ENCODE measurements at places on chromosomes 1 and 21.

DNA sequence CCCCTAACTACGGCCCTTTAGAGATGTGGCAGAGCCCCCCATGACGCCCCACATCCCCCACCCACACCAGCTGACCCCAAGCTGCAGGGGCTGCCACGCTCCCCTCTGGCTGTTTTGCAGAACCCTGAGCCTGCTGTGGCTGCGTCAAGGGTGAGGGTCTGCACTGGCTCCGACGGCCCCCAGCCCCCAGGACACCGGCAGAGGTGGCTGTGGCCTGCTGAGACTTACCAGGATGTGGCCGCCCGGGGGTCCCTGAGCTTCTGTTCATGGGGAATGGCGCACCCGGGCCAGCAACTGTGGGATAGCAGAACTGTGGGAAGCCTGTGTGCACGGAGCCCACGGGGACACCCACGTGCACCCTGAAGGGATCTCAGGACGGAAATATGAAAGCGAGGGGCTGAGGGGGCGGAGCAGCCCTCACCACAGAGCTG lies 12.8 kb upstream of the RNF223 start:
- no peak for DNase-seq

DNA sequence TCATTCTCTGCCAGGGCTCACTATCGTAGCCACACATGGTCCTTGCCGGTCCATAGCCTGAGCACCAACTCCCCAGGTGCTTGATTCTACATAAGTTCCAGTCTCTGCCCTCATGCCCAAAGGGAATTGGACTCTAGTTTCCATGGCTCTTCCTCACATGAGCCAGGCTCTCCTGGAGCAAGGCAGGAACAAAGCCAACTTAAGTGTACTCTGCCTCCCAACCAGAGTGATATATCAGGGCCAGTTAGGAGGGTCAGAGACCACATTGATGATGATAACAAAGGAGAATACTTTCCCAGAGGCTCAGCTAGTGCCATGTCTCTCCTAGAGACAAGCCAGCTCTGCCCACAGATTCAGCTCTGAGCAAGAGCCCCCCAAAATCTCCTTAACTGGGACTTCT lies 70.9 kb downstream of the ERI3 start:
- DNase-seq, result no peak

GRCh38 chr1:39328095-39328494 lies 123.6 kb downstream of the MACF1 start:
- no peak for DNase-seq

GRCh38 chr1:11893907-11894251 lies 32.3 kb downstream of the KIAA2013 start:
- DNase-seq, result no peak

- no peak for DNase-seq
Measured at GRCh38 chr1:94240822-94241221, 3.4 kb upstream of the ARHGAP29 start.

DNA sequence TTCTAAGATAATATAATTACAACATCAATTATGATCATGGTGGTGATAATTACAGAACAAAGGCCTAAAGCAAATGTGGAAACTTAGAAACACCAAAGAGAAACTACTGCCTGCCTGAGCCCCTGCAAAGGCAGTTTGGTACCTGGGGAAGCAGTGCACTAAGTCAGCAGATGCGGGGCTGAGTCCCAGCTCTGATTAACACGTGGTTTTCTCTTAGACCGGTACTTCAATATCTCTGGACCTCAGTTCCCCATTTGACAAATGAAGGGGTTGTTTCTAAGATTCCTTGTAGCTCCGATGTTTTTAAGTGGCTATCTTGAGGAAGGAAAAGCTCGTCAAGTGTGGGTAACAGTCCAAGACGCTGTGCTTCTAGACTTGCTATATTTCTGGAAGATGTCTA lies 16.7 kb upstream of the PLEKHA6 start:
- no peak for DNase-seq

GRCh38 chr1:201217851-201218250 lies 27.2 kb downstream of the IGFN1 start:
- no peak for DNase-seq

- no peak for DNase-seq
Measured at GRCh38 chr1:55250399-55251075, 35.4 kb upstream of the USP24 start.

DNA sequence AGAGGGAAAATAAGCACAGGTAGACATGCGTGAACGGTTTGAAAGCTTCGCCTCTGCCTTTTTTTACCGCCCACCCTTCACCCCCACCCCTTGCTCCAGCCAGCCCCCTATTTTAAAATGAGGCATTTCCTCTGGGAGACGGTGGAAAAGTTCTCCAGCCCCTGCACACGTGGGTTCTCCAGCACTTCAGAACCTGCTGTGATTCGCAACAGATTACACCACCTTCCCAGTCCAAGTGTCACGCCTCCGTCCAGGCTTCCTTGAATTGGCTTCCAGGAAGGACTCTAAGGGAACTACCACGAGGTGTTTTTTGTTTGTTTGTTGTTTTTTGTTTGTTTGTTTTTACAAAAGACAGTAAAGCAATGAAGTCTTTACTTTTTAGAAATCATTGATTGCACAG lies 2.6 kb downstream of the LRRC7 start:
- no peak for DNase-seq

DNA sequence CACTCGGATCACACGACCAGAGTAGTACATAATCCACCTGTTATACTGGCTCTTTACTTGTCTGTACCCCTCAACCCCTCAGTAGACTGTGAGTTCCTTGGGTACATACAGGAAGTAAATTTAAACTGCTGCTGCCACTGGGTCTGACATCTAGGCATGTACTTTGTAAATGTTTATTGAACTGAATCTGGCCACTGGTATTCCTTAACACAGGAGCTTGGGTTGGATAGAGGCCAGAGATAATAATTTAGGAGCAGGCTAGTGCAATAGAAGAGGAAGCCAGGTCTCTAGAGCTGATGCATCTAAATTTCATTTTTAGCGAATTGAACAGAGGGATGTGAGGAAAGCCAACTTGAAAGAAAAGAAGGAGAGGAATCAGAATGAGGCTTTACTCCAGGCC lies 12.4 kb downstream of the TTC4 start:
- DNase-seq, result no peak

- DNase-seq, result no peak
Measured at GRCh38 chr1:6295910-6296309, 35.0 kb upstream of the GPR153 start.

DNA sequence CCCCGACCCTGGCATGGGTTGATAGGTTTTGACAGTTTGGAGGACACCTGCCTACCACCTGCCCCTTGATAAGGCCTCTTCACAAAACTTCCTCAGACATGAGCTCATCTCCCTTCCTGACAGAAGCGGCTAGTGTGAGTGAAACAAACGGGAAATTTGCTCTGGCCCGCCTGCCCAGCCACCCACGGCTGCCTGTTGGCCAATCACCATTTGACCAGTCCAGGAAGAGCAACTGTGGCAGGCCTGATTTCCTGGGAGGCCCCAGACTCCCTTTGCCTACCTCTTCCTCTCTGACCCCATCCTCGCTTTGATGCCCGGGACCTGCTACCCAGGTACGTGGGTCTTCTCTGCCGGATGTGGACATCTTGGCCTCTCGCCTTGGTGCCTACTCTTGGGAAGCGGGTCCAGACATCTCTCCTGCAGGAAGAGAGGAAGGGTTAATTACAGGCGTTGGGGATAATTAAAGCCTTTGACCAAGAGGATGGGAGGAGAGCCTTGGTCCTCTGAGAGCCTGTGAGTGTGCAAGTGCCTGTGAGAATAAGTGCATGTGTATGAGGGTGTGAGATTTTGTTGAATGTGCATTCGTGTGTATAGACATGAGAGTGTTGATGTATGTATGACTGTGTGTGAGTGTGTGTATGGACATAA lies 1.1 kb upstream of the EPHA2 start:
- DNase-seq, result no peak

DNA sequence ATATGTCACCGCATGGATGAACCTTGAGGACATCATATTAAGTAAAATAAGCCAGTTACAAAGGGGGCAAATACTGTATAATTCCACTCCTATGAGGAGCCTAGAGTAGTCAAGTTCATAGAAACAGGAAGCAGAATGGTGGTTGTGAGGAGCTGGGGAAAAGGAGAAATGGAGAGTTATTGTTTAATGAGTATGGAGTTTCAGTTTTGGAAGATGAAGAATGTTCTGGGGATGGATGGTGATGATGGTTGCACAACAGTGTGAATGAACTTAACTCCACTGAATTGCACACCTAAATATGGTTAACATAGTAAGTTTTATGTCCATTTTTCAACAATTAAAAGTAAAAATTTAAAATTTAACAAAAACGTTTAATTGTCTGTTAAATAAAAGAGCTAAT lies 220.9 kb upstream of the JUN start:
- DNase-seq, result no peak

- DNase-seq, result no peak
Measured at GRCh38 chr1:17805869-17806684, 50.9 kb downstream of the ACTL8 start.

GRCh38 chr1:22775478-22775877 lies 64.8 kb downstream of the EPHB2 start:
- DNase-seq, result no peak

DNA sequence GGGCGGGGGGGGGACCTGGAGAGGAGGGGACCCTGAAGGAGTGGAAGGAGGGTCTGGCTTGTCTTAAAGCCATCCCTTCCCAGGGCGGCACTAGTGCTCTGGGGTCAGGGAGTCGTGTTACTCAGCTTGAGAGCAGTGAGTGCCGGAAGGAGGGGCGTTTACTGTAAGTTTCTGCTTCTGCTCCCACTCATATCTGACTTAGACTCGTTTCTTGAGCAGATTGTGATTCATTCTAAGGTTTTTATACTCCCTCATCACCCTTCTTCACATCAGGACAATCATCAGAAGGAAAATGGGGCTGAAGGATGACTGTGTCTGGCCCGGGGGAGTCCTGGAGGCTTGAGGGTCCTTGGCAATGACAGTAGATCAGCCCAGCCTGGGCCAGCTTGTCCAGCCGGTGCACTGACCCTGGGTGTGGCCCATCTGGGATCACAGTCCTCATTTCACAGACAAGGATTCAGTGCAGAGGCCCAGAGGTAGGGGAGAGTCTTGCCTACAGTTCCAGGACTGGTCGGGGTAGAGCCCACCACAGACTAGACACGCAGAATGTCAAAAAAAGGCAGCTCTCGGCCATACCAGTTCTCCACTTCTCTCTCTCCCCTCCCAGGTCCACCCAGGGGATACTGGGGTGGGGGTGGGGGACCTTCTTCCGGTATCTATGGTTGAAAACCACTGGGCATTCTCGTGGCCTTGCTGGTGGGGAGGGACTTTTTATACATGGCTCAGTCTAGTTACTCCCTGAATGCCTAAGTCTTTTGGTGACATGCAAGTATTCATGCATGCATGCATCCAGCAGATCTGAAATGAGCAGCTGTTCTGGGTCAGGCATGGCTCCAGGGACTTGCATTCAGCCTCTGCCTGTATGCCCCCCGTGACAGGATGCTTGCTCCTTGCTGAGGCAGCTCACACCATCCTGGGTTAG lies 5.1 kb downstream of the TNFRSF8 start:
- no peak for DNase-seq

- DNase-seq, result no peak
Measured at GRCh38 chr1:48223366-48224240, 1.1 kb downstream of the SLC5A9 start.

- DNase-seq, result no peak
Measured at GRCh38 chr1:231284441-231284840, 43.4 kb downstream of the GNPAT start.

GRCh38 chr1:228957535-228957934 lies 222.3 kb downstream of the RHOU start:
- no peak for DNase-seq

GRCh38 chr1:234862944-234863515 lies 253.1 kb upstream of the IRF2BP2 start:
- DNase-seq, result no peak

DNA sequence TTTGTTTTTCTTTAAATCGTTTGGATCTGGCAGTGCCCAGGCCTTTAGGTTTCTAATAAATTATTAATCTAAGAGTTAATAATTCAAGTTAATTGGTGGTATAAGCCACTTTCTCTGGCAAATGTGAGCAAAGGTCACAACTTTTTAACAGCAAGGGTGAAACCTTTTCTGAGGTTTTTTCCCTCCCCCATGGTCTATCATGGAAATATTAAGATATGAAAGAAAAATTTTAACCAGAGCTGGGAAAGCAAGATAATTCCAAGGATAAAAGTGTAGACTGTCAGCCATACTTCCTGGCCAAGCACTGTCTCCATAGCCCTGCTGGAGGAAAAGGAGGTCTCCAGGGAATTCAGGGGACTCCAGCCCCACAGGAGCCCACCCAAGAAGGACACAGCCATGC lies 341.2 kb downstream of the SETD4 start:
- DNase-seq, result no peak

- no peak for DNase-seq
Measured at GRCh38 chr1:201447903-201448871, 20.8 kb downstream of the PHLDA3 start.

GRCh38 chr1:119359730-119360129 lies 8.9 kb upstream of the HAO2 start:
- no peak for DNase-seq

GRCh38 chr1:179241530-179242097 lies 12.1 kb upstream of the ABL2 start:
- no peak for DNase-seq

- DNase-seq, result peak; percentile 9
Measured at GRCh38 chr21:14313300-14313699, 69.6 kb downstream of the HSPA13 start.

DNA sequence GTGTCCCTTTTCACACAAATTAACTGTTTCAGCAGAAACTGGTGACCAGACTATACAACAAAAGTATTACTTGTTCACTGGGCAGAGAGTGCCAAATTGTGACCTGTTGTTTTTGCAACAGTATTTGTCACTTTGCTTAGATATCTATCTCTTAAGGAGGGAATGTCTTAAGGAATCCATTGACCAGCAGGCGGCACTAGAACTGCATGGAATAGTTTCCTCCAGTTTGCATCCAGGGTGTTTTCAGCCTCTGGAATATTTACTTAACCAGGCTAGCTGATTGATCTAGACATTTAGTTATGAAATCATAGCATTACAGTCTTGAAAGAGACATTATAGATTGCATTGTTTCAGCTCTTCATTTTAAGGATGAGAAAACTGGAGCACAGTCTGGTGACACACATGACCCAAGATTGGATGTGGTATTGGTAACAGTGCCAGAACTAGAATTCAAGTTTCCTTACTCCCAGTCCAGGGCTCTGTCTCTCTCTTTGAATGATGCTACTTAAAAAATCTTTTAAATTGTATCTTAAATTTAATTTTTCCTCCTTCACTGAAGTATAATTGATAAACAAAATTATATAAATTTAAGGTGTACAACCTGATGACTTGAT lies 16.9 kb downstream of the RPTN start:
- DNase-seq, result no peak

- peak; percentile 40 for DNase-seq
Measured at GRCh38 chr1:24502065-24502708, 449 bp upstream of the RCAN3 start.

GRCh38 chr21:35971824-35972223 lies 88.5 kb downstream of the SETD4 start:
- DNase-seq, result no peak

- no peak for DNase-seq
Measured at GRCh38 chr1:41365772-41366454, 4.7 kb downstream of the FOXO6 start.

- no peak for DNase-seq
Measured at GRCh38 chr1:102919659-102920058, 188.7 kb downstream of the COL11A1 start.

GRCh38 chr21:14541841-14542490 lies 4.1 kb downstream of the SAMSN1 start:
- DNase-seq, result no peak

- DNase-seq, result no peak
Measured at GRCh38 chr1:27000090-27000816, 6.8 kb downstream of the TRNP1 start.
